AML-193 (cell line): ENCODE measurements at places on chromosomes 12 and 14.

DNA sequence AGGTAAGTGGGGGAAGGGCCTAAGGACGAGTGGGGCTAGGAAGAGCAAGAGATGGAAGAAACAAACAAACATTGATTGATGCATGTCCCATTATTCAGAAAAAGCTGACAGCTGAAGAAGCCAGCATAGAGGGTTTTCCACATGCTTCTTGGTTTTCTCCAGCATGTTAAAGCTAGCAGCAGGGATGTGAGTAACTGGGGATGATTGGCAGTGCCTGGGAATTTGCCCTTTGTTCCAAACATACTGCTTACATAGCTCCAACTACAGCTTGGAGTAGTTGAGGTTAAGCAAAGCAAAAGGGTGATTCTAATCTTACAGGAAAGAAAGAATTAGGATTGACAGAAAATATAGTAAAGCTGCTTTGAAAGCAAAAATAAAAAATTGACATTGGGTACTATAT lies 68.0 kb upstream of the IFNG-AS1 start:
- DNase-seq = no peak

GRCh38 chr12:47570151-47570550 lies 135.7 kb downstream of the RPAP3 start:
- no peak for DNase-seq

DNA sequence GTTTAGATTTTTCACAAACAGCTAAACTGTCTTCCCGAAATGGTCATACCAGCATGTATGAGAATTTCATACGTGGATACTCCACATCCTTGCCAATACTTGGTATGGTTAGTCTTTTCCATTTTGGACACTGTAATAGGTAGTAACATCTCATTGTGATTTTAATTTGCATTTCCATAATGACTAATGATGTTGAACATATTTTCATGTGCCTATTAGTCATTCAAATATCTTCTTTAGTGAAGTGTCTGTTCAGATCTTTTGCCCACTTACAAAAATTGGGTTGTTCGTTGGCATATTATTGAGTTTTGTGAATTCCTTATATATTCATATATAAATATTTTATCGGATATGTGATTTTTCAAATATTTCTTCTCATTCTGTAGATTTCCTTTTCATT lies 78.0 kb upstream of the GNG2 start:
- no peak for DNase-seq

- no peak for DNase-seq
Measured at GRCh38 chr12:124541322-124541721, 26.1 kb downstream of the NCOR2 start.

GRCh38 chr12:45077251-45077650 lies 26.4 kb upstream of the DBX2 start:
- no peak for DNase-seq

- no peak for DNase-seq
Measured at GRCh38 chr14:89912667-89913211, 41.8 kb downstream of the EFCAB11 start.

DNA sequence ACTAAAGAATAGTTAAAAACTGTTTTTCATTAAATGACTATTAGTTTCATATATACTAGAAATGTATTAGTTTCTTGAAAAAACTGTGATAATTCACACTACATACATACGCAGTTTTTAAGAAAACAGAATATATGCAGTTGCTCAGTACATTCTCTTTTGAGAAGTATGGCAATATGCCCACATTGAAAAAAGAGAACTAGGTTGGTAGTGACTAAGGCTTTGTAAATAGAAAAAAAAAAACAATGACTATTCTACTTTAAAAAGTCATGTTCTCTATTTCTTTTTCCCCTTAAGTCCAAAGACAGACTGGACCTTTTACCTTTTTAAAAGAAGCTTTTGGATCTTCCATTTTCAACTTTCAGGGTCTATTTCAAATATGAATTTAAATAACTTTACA lies 25.0 kb downstream of the SNX6 start:
- DNase-seq = peak; percentile 64
